ENCODE measurements at places on chromosomes 4 and X. TPM values are rescaled to one million over a fixed set of nuclear protein-coding genes. Genes with fewer than 3 reads are reported as not detected.
A peak's percentile ranks its signal among the peaks of the same experiment; 100 is the strongest.

DNA sequence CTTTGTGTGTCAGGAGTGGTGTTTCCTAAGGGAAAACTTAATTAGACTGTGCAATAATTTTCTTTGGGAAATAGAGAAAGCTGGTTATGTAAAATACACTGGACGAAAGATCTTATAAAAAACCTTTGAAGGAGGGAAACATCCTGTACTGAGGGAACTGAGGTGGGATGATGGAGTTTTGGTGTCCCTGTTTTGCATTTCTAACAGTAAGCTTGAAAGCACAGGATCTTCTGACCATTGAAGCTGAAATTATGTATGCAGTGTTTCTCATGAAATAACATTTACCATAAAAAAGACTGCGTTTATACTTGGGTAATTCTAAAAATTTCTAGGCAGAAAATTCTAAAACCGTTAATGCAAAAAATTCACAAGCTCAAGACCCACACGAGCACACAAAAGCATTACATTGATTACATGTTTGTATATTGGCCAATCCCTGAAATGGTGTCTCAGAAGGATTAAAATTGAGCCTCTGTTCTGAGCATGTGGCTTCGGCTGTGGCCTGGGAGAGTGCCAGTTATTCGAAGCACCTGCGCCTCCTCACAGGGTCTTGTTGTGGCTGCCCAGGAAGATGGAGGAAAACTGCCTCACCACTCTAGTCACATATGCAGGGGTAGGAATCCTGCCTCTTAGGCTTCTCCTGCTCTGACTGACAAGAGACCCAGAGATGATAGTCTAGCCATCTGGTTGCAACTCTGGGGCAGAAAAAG is 49.5 kb downstream of the JADE3 start:
- H3K4me3 ChIP-seq, result no peak overlapping the region
- peaks cover 5% of the 10 kb centered on the region for H3K4me1 ChIP-seq
- H3K27ac ChIP-seq, result no peak overlapping the region
- H3K27me3 ChIP-seq, result no peaks in the 10 kb centered on the region

- no peaks in the 10 kb centered on the region for H3K27me3 ChIP-seq
- H3K4me3 ChIP-seq, result peak overlapping the region; percentile 76
- H3K27ac ChIP-seq, result peak overlapping the region; percentile 92
- no peak for DNase-seq
- H3K4me1 ChIP-seq, result peaks cover 44% of the 10 kb centered on the region
Measured at GRCh38 chr4:106314960-106315359, 1.0 kb downstream of the TBCK start.

- H3K27me3 ChIP-seq, result no peaks in the 10 kb centered on the region
- peaks cover 5% of the 10 kb centered on the region for H3K4me1 ChIP-seq
- DNase-seq, result no peak
- H3K36me3 ChIP-seq, result peaks cover 80% of the 10 kb centered on the region
- H3K27ac ChIP-seq, result peak overlapping the region; percentile 81
Measured at GRCh38 chr4:4270529-4270928, 19.4 kb downstream of the LYAR start.

GRCh38 chr4:110625576-110626257 is 2.8 kb upstream of the PITX2 start:
- no peak overlapping the region for H3K27ac ChIP-seq
- no peak for DNase-seq
- H3K4me3 ChIP-seq, result no peak overlapping the region

GRCh38 chrX:39955625-39956024 is 142.1 kb downstream of the BCOR start:
- no peaks in the 10 kb centered on the region for H3K27me3 ChIP-seq
- no peak for DNase-seq
- no peak overlapping the region for H3K27ac ChIP-seq
- no peaks in the 10 kb centered on the region for H3K36me3 ChIP-seq
- no peaks in the 10 kb centered on the region for H3K4me1 ChIP-seq

- H3K4me3 ChIP-seq, result no peak overlapping the region
- peak overlapping the region; percentile 54 for H3K27ac ChIP-seq
- peaks cover 49% of the 10 kb centered on the region for H3K36me3 ChIP-seq
- DNase-seq, result no peak
- peaks cover 8% of the 10 kb centered on the region for H3K4me1 ChIP-seq
Measured at GRCh38 chr4:184668096-184668495, 18.6 kb downstream of the PRIMPOL start.

GRCh38 chr4:174550541-174550940 is 28.3 kb upstream of the HPGD start:
- no peak for DNase-seq
- H3K4me3 ChIP-seq, result no peak overlapping the region
- no peaks in the 10 kb centered on the region for H3K27me3 ChIP-seq

GRCh38 chrX:103782640-103783039 is 6.0 kb downstream of the PLP1 start:
- no peaks in the 10 kb centered on the region for H3K4me1 ChIP-seq
- no peak for DNase-seq
- H3K27ac ChIP-seq, result no peak overlapping the region
- H3K4me3 ChIP-seq, result no peak overlapping the region
- no peaks in the 10 kb centered on the region for H3K27me3 ChIP-seq
- H3K36me3 ChIP-seq, result no peaks in the 10 kb centered on the region

DNA sequence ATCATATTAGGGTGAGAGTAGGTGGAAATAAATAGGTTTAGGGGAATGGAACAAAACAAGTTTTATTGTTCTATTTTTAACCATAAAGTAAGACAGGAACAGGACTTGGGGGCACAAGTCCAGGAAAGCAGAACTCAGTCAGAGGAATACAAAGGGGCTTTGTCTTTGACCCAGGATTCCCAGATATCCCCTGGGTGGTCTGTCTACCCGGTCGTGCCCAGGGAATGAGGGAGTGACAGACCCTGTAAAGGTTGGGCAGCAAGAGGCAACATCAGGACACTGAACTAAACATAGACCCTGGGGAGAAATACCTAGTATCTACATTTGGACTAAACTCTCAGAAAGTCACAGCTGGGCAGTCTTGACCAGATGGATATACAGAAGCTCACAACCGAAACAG is 50.6 kb downstream of the PTCHD1 start:
- H3K36me3 ChIP-seq, result no peaks in the 10 kb centered on the region
- H3K4me3 ChIP-seq, result no peak overlapping the region
- no peak overlapping the region for H3K27ac ChIP-seq
- no peak for DNase-seq
- no peaks in the 10 kb centered on the region for H3K4me1 ChIP-seq

- no peak overlapping the region for H3K4me3 ChIP-seq
- H3K27ac ChIP-seq, result no peak overlapping the region
- peaks cover 38% of the 10 kb centered on the region for H3K36me3 ChIP-seq
- H3K4me1 ChIP-seq, result no peaks in the 10 kb centered on the region
Measured at GRCh38 chrX:41145920-41146608, 60.8 kb downstream of the USP9X start.

DNA sequence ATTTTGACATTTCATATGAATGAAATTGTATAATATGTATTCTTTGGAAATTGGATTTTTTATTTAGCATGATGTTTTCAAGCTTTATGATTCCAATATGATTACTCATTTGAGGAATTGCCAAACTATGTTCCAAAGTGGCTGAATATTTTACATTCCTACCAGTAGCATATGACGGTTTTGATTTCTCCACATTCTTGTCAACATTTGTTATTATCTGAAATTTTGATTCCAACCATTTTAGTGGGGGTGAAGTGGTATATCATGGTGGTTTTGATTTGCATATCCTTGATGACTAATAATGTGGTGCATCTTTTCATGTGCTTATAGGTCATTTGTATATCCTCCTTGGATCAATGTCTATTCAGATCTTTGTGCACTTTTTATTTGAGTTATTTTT is 2.6 kb upstream of the BEX1 start:
- no peaks in the 10 kb centered on the region for H3K27me3 ChIP-seq
- no peak for DNase-seq
- H3K4me1 ChIP-seq, result no peaks in the 10 kb centered on the region
- H3K27ac ChIP-seq, result no peak overlapping the region
- H3K4me3 ChIP-seq, result no peak overlapping the region
- H3K36me3 ChIP-seq, result no peaks in the 10 kb centered on the region

DNA sequence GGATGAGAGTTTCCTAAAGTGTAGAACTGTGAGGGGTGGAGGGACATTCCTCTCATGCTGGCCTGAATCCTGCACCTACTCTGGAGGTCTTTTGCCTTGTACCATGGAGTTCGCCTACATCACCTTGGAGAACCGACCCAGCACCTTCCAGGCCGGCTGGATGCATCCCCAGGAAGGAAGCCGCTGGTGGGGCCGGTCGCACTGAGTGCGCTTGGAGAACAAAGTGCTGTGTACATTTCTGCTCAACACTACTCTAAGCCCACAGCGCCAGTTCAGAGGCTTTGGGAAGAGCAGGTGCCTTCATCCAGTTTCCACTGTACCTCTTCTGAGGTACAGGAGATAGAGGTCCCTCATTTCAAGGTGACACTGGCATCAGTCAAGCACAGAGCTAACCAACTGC is 15.4 kb upstream of the IRF2 start:
- H3K27ac ChIP-seq, result no peak overlapping the region
- no peak for DNase-seq
- H3K36me3 ChIP-seq, result no peaks in the 10 kb centered on the region
- H3K4me3 ChIP-seq, result no peak overlapping the region
- no peaks in the 10 kb centered on the region for H3K27me3 ChIP-seq
- no peaks in the 10 kb centered on the region for H3K4me1 ChIP-seq

DNA sequence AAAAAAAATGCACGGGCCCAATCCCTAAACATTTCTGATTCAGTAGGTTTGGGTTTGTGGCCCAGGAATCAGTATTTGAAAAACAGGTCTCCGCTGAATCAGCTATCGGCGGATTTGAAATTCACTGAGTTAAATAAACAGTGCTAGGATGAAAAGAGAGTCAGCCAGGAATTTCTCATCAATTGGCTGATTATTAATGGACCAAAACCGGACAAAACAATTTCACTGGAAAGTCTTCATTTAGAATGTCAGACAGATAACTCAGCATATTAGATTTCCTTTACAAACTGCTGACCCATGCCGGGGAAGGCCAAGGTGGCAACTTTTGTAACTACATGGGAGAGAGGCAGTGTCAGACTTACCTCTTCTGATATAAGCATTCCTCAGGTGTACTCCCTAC is 99.4 kb upstream of the LSM6 start:
- no peaks in the 10 kb centered on the region for H3K36me3 ChIP-seq
- H3K4me1 ChIP-seq, result no peaks in the 10 kb centered on the region
- H3K27me3 ChIP-seq, result no peaks in the 10 kb centered on the region
- H3K4me3 ChIP-seq, result no peak overlapping the region
- DNase-seq, result no peak

DNA sequence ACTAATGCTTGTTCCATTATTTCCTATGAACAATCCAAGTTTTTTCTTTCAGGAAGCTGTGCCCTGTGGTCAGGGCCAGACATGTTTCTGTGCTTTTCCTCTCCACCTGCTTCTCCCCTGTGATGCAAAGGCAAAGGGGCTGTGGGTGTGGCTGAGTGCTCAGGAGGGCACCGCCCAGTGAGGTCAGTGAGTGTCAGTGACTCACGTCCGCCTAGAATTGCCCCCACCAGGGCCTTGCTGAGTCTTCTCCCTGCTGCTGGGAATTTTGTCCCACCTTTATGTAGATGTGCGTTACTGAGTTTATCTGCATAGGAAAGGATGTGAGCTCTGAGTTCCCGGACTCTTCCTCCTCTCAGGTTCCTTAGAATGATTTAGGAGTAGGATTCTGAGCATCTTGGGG is 283.2 kb downstream of the DCHS2 start:
- no peaks in the 10 kb centered on the region for H3K27me3 ChIP-seq
- no peak overlapping the region for H3K4me3 ChIP-seq
- H3K36me3 ChIP-seq, result no peaks in the 10 kb centered on the region
- no peak for DNase-seq
- no peaks in the 10 kb centered on the region for H3K4me1 ChIP-seq
- H3K27ac ChIP-seq, result no peak overlapping the region

DNA sequence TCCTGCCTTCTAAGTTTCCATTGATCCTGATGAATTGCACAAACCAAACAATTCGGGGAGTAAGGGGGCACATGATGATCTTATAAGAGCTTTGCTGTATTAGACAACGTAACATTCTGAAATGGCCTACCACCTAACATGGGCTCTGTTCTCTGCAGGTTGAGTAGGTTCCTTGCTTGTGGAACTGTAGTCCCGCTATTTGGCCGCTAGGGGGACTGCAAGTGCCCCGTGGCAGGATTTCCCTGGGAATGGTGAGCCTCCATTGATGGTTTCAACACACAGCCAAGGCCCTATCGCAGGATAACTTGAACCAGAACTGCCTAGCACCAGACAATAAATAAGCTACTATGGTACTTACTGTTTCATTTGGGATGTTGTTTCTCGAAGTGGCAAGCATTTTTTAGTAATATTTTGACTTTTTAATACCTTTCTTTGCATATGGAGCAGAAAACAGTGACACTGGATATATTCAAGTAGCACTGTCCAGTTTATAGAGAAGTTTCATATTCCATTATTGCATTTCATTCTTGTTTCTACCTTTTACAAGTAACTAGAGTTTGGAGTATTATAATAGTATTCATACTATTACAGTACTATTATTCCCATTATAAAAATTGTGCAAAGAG is 11.9 kb downstream of the AR start:
- no peaks in the 10 kb centered on the region for H3K27me3 ChIP-seq
- no peaks in the 10 kb centered on the region for H3K36me3 ChIP-seq
- H3K4me3 ChIP-seq, result no peak overlapping the region
- DNase-seq, result peak; percentile 47
- no peaks in the 10 kb centered on the region for H3K4me1 ChIP-seq
- H3K27ac ChIP-seq, result no peak overlapping the region

GRCh38 chr4:135770505-135770904 is 1568.9 kb upstream of the PABPC4L start:
- no peaks in the 10 kb centered on the region for H3K36me3 ChIP-seq
- no peak overlapping the region for H3K4me3 ChIP-seq
- H3K27me3 ChIP-seq, result no peaks in the 10 kb centered on the region

GRCh38 chr4:93018243-93018642 is 714.5 kb downstream of the GRID2 start:
- no peaks in the 10 kb centered on the region for H3K36me3 ChIP-seq
- H3K27me3 ChIP-seq, result no peaks in the 10 kb centered on the region
- H3K27ac ChIP-seq, result no peak overlapping the region
- no peak overlapping the region for H3K4me3 ChIP-seq
- no peaks in the 10 kb centered on the region for H3K4me1 ChIP-seq

Gene SHROOM3
- total RNA-seq, result 62.0 TPM

Gene KIT
- 28.5 TPM for total RNA-seq

Gene ZCCHC4
- 12.2 TPM for total RNA-seq

Gene SLC16A2
- 7.2 TPM for total RNA-seq

Gene ETDA
- total RNA-seq, result not detected
